ENCODE measurements at places on chromosomes 11 and 22.

GRCh38 chr11:270451-271318, 7.5 kb upstream of the NLRP6 start:
- DNase-seq: no peak

GRCh38 chr22:33561149-33561807, 359.0 kb downstream of the LARGE1 start:
- no peak for DNase-seq

- DNase-seq: no peak
Measured at GRCh38 chr11:41955066-41955465, 495.6 kb upstream of the LRRC4C start.

DNA sequence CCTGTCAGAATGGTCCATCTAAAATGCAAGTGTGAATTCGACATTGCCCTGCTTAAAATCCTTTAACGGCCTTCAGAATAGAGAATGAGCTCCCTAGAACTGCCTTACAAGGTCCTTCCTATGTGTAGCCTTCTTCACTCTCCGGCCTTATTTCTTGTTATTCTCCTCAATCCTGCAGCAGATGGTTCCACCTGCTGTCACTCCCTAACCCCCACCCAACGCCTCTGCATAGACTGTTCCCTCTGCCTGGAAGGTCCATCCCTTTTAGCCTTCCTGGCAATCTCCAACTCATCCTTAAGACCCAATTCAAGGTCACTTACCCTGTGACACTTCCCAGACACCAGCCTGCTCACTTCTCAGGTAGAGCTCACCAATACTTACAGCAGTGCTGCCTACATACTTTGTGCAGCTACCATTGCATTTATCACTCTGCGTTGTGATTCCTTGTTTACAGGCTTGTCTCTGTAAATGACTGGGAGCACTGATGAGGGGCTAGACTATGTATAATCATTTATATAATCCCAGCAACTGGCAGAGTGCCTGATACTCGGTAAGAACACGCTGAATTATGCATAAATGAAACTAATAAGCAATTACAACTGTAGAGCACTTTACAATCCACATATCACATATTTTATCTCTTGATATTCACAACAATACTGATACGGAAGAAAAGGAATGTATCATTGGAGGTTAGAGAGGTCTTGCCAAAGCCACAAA, 58.9 kb downstream of the CLPB start:
- no peak for DNase-seq

DNA sequence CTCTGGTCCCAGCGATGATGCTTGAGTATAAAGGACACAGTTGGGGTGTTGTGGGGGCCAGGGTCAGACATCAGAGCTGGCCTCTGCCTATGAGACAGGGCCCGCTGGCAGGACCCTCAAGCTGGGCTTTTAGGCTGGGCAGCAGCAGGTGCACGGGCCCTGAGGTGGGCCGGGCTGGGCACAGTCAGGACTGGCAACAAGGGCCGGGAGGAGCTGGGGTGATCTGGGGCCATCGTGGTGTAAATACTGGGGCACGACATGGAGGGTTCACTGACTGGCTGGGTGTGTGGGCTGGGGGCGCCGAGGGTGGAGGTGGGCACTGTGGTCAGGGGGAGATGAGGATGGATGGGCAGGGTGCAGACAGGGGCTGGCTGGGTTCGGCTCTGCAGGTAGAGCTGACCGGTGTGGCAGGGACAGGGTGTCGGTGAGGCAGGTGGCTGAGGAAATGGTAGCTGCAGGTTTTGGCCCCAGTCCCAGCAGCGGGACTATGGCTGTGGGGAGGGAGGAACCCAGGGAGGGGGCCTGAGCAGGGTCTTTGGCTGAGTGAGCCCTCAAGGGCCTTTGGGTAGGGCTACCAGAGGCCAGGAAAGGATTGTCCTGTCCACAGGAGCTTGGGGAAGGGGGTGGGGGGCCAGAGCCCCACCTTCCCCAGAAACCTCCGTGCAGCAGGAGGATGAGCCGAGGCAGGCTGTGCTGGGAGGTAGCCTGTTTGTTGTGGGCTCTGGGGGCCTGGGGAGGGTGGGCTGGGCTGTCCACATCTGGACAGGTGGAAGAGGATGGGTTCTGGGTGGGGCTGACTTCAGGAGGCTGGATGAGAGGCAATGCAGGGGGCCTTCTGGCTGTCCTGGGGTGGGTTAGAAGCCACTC, 81.4 kb downstream of the KCNQ1 start:
- no peak for DNase-seq

- no peak for DNase-seq
Measured at GRCh38 chr11:62004473-62004872, 37.0 kb upstream of the FTH1 start.

DNA sequence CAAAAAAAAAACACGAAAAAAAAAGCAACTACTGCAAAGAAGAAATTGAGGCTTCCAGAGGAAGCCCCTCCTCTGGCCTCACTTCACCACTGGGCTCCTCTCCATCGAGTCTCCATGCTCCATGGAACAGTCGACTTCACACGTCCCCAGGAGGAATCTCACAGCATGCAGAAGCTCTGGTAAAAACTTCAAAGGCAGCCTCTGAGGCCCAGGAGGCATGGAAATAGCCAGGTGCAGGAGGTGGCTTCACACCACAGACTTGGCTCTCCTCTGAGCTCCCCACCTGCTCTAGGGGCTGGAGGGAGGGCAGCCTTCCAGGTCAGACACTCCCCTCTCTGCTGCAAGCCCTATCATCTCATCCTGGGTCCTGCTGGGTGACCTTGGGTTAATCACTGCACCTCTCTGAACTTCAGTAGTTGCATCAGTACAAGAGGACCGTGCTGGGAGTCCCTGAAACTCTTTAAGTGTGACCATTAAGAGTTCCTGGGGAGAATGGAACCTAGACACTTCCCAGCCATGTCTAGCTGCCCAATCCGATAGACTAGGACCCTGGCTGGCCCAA, 8.2 kb downstream of the PDE2A start:
- no peak for DNase-seq

DNA sequence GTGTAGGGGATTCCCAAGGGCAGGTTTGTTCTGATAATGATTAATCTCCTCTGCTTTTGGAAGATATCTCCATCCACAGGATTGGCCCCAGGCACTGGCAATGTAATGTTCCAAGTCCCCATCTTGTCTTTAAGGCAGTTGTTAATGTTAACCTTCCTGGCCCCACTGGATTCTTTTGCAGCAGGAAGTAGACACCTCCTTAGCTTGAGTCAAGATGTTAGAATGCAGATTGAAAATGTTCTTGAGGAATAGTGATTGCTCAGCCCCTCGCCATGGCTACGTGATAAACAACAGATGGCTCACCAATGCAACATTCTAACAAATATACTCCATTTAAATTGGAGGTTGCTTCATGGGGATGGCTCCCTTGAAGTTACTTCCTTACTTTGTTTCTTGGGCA, 7.3 kb downstream of the HEPHL1 start:
- no peak for DNase-seq

GRCh38 chr11:113907681-113908080, 3.1 kb downstream of the HTR3B start:
- DNase-seq: no peak

DNA sequence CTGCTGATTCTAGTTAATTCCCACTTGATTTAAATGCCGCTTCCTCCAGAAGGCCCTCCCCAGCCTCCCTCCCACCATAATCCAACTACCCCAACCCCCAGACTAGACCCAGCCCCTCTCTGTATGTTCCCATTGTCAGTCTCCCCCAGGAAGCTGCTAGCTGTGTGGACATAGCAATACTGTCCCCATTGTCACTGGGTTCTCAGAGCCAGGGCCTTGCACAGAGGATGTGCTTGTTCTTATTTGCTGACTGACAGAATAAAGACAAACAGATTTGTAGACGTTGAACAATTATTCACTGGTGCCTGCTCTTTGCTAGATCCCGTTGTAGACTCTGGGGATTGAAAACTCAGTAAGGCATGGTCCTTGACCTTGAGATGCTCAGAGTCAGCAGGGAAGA, 45.7 kb upstream of the NAV2 start:
- no peak for DNase-seq

DNA sequence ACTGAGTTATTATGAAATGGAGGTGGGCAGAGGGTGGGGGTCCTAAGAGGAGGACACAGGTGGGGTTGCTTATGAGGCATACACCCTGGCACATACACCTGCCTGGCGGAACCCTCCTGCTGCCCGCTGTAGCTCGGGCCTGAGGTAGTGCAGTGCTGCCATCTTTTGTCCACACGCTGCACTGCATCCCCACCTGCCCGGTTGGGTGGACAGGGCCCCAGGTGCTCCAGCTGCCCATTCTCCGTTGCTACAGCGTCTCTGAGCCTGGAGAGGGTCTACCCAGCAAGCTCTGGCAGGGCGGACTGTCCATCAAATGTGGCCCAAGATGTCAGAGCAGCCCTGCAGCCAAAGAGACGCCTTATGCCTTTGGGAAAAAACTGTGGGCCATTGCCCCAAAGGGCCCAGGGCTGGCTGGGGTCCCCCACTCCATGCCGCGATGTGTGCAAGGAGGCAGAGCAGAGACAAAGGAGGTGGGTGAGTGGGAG, 131.2 kb downstream of the BUD13 start:
- DNase-seq: no peak

Measured in T follicular helper cell (primary cell).